Endodermal cell (in vitro differentiated cells): ENCODE measurements at places on chromosomes 1 and 21. TPM values are rescaled to one million over a fixed set of nuclear protein-coding genes. Genes with fewer than 3 reads are reported as not detected.

OR6K3 gene
- not detected in 2 replicates for total RNA-seq

OR2T33 gene
- 0.36 TPM in 1 of 3 replicates, not detected in the others for total RNA-seq

ZNF670 gene
- 15.7 to 18.6 TPM (median 16.0 TPM) in 3 replicates for total RNA-seq

TNFSF4 gene
- 2.8 to 6.2 TPM (median 5.6 TPM) in 3 replicates for total RNA-seq

ISG20L2 gene
- 35.9 and 37.2 TPM in 2 replicates for total RNA-seq

HDAC1 gene
- total RNA-seq = 117 to 164 TPM (median 160 TPM) in 3 replicates

DNA sequence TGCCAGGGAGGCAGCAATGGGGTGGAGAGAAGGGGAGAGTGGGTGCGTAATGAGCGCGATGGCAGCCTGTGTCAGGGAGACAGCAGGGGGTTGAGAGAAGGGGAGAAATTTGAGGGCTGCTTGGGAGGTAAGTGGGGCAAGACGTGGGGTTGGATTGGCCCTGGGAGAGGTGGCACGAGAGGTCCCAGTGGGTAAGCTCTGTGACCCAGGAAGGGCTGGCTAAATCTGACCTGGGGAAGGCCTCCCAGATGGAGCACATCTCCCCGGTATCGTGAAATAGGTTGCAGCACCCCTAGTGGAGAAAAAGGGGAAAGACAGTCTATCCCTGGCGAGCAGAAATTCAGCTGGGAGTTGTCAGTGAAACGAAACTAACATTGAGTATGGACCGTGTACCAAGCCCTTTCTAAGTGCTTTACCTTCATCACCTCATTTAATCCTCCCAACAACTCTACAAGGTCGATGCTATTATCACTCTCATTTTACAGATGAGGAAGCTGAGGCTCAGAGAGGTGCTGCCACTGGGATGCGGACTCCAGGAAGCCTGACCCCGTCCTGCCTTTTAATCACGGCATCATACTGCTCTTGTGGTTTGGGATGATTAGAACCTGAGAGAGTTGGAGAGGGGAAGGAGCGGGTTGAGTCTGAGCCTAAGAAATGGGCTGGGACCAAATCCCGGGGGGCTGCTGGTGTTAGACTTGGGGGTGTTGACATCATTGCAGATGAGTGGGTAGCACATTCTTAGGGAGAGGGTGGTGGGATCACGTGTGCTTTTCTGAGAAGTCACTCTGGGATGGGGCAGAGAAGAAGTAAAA, 56.6 kb upstream of the RPL11 start:
- DNase-seq = peak; percentile 87

DNA sequence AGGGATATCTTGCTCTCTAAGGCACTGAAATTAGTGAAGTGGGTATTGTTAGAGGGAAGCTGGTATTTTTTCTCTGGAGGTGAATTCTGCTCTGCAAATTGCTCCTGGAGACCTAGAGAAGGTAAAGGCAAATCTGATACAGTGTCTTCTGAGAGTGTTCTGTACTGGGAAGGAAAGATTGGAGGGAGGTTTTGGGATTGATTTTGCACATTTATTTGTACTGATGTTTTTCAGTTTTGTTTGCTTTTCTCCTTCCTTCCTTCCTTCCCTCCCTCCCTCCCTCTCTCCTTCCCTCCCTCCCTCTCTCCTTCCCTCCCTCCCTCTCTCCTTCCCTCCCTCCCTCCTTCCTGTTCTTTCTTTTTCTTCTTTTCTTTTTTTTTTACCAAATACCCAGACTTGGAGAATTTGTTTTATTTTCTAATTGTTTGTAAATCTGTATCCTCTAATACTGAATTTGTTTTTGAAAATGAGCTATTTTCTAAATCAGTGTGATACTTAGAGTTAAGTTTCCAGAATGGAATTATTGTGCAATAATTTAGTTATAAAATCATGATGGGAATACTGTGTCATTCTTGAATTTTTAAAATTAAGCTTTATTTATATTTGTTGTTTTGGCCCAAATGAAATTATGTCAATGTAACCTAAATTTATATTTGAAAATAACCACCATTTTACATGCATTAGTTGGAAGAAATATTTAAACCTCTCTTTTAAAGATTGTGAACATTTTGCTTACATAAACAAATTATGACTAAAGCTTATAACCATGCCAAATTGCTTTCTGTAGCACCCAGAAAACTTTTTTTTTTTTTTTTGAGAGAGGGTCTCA, 4.9 kb downstream of the CMPK1 start:
- DNase-seq = no peak

GRCh38 chr1:115811140-115811828, 29.6 kb downstream of the NHLH2 start:
- no peak for DNase-seq

- DNase-seq = no peak
Measured at GRCh38 chr1:55172272-55172671, 42.9 kb downstream of the USP24 start.

DNA sequence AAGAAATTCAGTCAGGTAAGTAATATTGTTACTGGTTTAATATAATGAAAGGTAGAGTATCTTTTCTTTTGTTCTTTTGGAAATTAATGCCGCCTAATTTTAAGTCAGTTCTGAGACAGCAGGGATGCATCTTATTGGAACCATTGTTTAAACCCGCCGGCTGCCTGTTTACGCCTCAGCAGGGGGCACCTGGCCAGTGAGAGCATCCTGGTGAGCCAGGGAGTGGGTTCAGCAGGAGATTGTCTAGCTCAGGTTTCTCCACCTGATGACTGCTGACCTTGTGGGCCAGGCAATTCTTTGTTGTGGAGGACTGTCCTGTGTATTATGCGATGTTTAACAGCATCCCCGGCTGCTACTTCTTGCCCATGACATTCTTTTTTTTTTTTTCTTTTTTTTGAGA, 30.2 kb downstream of the CHAF1B start:
- DNase-seq = peak; percentile 87

DNA sequence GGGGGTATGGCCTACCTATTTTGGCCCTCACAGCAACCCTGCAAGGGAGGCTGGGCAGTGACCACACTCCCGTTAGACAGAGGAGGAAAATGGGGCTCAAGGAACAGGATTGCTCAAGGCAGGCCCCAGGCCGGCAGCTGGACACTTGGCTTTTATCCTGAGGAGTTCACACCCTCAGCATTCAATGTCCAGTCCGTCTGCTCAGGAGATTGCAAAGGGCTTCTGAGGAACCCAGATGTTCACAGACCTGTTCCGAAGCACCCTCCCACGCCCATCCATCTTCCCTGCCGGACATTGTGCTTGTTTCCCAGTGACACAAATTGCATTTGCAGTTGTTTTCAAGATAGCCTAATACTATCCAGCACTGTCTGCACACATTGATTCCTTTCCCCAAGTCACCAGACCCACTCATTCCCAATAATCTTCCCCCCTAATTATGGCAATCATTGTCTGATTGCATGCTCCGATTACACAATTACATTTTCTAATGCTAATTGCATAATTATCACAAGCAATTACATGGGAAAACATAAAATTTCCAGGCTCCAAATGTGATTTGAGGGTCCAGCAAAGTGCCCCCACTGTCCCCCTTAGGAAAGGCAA, 4.3 kb upstream of the UBL4B start:
- DNase-seq = no peak

DNA sequence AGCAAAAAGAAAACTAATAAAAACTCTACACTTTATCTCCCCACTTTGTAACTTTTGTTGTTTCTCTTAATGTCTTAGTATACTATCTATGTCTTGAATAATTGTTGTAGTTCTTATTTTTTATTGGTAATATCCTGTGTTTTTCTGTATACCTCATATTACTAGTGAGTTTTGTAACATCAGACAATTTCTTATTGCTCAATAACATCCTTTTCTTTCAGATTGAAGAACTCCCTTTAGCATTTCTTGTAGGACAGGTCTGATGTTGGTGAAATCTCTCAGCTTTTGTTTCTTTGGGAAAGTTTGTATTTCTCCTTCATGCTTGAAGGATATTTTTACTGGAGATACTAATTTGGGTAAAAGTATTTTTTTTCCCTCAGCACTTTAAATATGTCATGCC, 79.8 kb upstream of the LRRC8B start:
- DNase-seq = no peak

DNA sequence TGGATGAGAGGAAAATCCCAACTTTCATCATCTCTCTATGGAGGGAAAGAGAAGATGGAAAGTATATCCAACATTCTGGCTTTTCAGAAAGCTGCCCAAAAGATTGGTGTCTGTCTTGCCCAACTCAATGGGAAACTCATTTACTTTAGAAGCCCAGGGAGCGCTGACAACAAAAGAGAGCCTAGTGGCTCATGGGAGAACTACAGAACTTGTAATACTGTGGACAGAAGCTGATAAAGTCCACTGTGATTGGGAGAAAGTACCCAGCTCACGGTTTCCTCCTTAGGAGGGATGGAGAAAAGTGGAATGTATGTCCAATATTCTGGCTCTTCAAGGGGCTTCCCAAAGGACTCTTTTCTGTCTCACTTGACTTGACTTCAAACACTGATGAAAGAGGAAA, 66.0 kb downstream of the RGS21 start:
- no peak for DNase-seq

DNA sequence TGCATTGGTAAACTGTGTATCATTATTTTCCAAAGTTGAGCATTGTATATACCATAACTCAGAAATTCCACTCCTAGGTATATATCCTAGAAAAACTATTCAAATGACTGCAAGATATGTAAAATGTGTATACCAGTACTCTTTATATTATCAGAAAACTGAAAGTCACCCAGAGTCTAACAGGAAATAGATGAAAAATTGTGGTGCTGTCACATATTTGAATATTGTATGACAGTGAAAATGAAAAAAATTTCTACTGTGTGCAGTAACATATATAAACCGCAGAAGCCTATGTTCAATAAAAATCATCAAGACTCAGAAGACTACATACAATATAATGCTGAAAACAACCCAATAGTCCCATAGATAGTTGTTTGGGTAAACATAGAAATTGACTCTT, 74.4 kb upstream of the LYPLAL1 start:
- DNase-seq = no peak

DNA sequence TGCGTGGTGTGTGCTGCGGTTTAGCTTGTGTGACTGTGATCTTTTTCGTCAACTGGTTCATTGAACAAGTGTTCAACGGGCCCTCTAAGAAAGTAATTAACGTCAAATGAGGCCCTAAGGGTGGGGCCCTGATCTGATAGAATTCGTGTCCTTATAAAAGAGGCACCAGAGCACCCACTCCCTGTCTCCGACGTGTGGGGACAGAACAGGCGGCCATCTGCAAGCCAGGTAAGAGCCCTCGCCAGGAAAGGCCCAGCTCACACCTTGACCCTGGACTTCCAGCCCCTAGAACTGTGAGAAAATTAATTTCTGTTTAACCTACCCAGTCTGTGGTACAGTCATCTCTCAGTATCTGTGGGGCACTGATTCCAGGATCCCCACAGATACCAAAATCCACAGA, 20.4 kb upstream of the SAMD11 start:
- DNase-seq = peak; percentile 23

DNA sequence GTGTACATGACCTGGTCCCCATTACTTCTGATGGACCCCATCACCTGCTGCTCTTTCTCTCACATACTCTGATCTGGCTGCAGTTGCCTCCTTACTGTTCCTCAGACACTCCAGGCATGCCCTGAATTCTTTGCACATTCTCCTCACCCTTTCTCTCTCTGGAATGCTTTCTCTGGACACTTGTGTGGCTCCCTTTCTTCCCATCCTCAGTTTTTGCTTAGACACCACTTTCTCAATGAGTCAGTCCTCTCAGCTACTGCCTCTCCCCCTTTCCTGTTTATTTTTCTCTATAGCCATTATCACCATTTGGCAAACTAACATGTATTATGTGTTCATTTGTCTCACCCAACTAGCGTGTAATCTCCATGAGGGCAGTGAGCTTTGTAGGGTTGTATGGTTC, 28.1 kb downstream of the PLXNA2 start:
- DNase-seq = no peak

- DNase-seq = peak; percentile 49
Measured at GRCh38 chr1:52756020-52756419, 29.8 kb downstream of the ZYG11B start.

GRCh38 chr1:53088616-53089300, 26.7 kb downstream of the PODN start:
- no peak for DNase-seq

DNA sequence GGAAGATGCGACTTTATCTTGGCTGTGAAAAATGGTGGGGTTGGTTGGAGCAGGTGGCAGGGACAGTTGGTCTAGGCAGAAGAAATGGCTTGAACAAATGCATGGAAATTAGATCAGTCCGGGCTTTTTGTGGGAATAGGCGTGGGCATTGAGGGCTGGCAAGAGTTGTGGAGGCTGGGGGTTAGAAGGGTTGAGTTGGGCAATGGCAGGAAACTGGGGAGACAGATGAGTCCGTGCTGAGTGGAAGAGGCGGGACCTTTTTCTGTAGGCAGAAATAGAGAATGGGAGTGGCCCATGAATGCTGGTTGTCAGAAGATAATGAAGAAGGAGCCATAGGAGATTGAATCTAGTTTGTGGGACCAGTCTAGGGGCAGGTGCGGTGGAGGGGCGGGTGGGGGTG, 6.9 kb downstream of the PDPN start:
- no peak for DNase-seq

DNA sequence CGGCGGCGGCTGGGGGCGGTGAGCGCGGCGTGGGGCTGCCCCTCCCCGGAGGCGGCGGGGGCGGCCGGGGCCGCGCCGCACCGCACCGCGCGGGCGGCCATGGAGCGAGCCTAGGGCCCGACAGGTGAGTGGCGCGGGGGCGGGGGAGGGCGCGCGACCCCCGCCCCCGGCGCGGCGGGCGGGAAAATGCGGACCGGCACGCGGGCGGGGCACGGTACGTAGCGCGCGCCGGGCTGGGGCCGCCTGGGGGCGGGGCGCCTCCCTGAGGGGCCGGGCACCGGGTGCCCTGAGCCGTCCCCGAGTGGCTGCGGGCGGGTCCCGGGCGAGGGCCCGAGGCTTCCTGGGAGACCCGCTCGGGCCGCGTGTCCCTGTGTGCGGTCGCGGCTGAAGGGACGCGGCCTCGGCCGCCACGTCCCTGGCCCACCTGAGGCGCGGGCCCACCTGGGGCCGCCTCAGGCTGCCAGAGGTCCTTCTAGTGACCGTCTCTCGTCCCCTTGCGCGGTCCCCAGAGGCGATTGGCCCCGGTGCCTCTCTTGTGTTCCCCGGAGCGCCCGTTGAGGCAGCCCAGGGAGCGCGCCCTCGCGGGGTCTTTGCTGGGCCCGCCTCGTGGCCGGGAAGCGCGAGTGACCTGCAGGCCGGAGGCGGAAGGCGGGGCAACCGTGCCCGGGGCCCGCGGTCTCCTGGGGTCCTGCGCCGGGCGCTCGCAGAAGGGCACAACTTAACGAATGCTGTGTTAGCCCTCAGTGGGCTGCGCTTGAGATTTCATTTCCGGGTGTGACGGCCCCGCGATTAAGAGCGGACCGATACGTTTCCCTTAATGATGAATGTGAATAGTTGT, 500 bp downstream of the FAM20B start:
- peak; percentile 86 for DNase-seq

GRCh38 chr21:41666641-41667081, 100.2 kb downstream of the RIPK4 start:
- no peak for DNase-seq

- peak; percentile 41 for DNase-seq
Measured at GRCh38 chr21:44258056-44258725, 3.5 kb downstream of the DNMT3L start.
